ENCODE measurements at places on chromosomes 2 and 18. TPM values are rescaled to one million over a fixed set of nuclear protein-coding genes. Genes with fewer than 3 reads are reported as not detected.
A peak's percentile ranks its signal among the peaks of the same experiment; 100 is the strongest.

DNA sequence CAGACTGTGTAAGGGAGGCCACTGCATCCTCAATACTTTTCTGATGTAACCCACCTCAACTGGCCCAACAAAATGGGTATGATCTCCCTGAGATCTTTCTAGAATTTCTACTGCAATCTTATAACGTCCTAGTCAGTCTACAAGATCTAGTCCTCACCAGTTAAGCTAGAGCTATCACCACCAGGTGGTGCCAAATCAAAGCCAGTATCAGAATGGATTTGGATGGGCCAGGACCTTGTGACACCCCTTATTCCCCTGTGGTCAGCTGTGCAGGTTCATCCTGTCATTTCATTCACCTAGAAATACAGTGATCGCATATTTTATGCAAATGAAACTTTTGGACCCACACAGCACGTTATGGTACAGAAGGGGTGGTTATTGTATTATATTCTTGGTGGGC is 90.3 kb downstream of the OLA1 start:
- no peak overlapping the region for H3K4me3 ChIP-seq
- H3K36me3 ChIP-seq = no peaks in the 10 kb centered on the region
- H3K4me1 ChIP-seq = peaks cover 11% of the 10 kb centered on the region
- H3K27me3 ChIP-seq = no peaks in the 10 kb centered on the region
- H3K27ac ChIP-seq = no peak overlapping the region

DNA sequence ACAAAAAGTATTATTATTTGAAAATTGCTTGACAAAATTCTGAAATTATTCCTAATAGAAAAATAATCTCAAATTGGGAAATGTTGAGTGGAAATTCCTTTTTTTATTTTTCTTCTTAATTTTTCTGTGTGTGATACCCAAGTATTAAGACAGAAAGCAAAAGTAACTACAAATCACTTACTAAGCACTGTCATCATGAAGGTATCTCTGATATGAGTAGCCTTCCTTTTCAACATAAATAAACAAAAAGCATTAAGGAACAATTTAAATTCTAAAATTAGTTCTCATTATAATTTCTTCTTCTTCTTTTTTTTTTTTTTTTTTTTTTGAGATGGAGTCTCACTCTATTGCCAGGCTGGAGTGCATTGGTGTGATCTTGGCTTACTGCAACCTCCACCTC is 174.2 kb upstream of the RBMS1 start:
- DNase-seq = no peak
- no peak overlapping the region for H3K4me3 ChIP-seq
- H3K27ac ChIP-seq = peak overlapping the region; percentile 91
- H3K4me1 ChIP-seq = peaks cover 19% of the 10 kb centered on the region
- no peaks in the 10 kb centered on the region for H3K36me3 ChIP-seq

GRCh38 chr2:9764153-9764778 is 79.0 kb upstream of the TAF1B start:
- H3K27ac ChIP-seq = no peak overlapping the region
- no peaks in the 10 kb centered on the region for H3K27me3 ChIP-seq
- no peak for DNase-seq
- no peaks in the 10 kb centered on the region for H3K36me3 ChIP-seq

GRCh38 chr2:98372121-98372520 is 25.9 kb downstream of the CNGA3 start:
- H3K4me1 ChIP-seq = no peaks in the 10 kb centered on the region
- H3K4me3 ChIP-seq = no peak overlapping the region
- H3K27me3 ChIP-seq = peaks cover 20% of the 10 kb centered on the region
- no peaks in the 10 kb centered on the region for H3K36me3 ChIP-seq
- DNase-seq = no peak
- no peak overlapping the region for H3K27ac ChIP-seq

DNA sequence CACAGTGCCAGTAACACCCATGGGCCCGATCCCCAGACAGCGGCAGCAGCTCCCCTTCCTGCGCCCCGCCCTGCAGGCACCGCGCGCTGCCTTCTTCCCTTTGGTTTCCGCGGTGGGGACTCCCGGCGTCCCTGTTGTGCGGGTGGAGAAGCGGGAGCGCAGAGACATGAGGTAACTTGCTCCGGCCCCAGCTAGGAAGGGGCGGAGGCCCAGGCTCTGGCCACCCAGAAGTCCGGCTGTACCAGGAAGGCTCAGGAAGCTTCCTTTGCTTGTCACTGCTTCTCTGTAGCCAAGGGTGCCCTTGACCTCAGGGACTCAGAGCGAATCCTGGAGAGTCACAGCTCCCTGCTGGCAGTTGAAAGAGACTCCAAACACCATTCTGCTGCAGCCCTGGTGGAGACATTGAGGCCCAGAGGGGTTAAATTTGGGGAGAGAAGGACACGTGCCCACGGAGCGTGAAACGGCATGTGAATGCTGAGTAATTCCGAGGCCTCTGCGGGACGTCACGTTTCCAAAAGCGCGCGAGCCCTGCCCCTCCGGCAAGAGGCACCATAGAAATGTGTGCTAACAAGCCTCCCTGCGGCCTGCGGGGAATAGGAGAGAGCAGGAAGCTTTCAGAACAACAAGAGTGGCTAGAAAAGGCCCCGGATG is 6.7 kb upstream of the ADCY3 start:
- H3K27ac ChIP-seq = no peak overlapping the region
- peak; percentile 91 for DNase-seq
- peak overlapping the region; percentile 53 for H3K4me3 ChIP-seq
- peaks cover 11% of the 10 kb centered on the region for H3K4me1 ChIP-seq
- no peaks in the 10 kb centered on the region for H3K36me3 ChIP-seq
- no peaks in the 10 kb centered on the region for H3K27me3 ChIP-seq

SELENOI gene
- 11.6 TPM for total RNA-seq

LRP1B gene
- total RNA-seq = not detected

SLC4A3 gene
- total RNA-seq = 2.5 TPM

All from osteoblast (primary cell).